Frontal cortex (tissue), 4 donors: ENCODE measurements at places on chromosomes 2 and 18. TPM values are rescaled to one million over a fixed set of nuclear protein-coding genes. Genes with fewer than 3 reads are reported as not detected.
A peak's percentile ranks its signal among the peaks of the same experiment; 100 is the strongest.

GRCh38 chr18:59484131-59484530 lies 125.1 kb upstream of the LMAN1 start:
- no peak for DNase-seq

DNA sequence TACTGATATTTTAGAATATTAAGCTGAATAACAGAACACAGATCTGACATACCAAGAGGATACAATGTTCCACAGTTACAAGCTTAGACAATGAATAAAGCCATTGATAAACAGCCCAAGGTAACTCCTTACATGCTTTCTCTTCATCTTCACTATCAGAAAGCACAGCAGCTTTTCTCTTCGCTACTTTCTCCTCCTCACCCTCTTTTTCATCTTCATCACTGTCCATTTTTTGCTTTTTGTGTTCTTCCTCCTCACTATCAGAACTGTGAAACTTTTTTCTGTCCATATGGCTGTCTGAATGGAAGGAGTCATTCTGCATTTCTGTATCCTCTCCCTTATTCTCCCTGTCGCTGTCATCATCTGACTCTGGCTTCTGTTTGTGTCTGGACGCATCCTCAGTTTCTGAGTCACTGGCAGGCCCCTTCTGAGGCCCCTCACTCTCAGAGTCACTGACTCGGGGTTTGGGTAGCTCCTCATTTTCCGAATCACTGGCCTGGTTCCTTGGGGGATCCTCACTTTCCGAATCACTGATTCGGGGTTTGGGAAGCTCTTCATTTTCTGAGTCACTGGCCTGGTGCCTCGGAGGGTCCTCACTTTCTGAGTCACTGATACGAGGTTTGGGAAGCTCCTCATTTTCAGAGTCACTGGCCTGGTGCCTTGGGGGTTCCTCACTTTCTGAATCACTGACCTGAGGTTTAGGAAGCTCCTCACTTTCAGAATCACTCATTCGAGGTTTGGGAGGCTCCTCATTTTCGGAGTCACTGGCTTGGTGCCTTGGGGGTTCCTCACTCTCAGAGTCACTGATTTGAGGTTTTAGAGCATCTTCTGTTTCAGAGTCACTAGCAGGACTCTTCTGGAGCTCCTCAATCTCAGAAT lies 21.5 kb downstream of the IWS1 start:
- no peak for DNase-seq

DNA sequence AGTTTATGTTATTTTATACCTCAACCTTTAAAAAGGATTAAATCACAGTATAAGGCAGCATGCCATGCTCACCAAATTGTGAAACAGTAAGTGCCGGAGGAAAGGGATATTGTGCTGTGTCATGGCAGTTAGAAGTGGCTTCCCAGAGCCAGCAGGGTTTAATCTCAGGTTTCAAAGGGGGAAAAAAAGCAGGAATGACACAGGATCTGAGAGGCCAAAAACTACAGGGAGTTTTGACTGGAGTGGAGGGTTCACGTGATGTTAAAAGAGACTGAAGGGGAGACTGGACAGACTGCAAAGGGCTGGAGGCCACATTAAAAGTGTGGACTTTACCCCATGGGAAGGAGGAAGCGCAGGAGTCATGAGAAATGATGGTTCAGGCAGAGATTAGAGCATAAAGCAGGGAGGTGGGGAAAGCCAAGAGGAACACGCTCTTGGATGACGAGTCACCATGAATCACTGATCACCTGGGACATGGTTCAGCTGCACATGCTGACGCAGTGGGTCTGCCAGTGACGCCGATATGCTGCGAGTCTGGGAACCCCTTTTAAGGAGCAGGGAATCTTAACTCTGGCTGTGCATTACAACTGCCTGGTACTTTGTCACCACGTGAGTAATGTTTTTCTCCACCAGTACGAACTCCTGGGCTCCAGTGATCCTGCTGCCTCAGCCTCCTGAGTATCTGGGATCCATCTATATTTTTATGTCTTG lies 6.1 kb downstream of the CHMP1B start:
- DNase-seq: no peak

DNA sequence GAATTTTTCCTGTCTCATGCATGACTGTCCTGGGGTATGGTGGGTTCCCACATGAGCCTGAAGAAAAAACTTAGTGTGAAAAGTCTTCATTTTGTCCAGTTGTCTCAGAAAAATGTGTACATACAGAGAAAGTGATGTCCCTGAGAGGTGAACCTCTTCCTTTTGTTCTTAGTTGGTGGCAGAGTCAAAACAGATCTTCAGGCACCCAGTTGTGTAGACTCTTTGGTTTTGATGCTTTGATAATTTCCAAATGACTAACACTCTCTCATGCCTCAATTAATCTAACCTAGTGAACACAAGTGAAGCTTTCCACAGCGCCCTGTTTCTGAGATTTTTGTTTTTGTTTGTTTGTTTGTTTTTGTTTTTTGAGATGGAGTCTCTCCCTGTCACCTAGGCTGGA lies 273.5 kb downstream of the PIK3C3 start:
- no peak for DNase-seq

DNA sequence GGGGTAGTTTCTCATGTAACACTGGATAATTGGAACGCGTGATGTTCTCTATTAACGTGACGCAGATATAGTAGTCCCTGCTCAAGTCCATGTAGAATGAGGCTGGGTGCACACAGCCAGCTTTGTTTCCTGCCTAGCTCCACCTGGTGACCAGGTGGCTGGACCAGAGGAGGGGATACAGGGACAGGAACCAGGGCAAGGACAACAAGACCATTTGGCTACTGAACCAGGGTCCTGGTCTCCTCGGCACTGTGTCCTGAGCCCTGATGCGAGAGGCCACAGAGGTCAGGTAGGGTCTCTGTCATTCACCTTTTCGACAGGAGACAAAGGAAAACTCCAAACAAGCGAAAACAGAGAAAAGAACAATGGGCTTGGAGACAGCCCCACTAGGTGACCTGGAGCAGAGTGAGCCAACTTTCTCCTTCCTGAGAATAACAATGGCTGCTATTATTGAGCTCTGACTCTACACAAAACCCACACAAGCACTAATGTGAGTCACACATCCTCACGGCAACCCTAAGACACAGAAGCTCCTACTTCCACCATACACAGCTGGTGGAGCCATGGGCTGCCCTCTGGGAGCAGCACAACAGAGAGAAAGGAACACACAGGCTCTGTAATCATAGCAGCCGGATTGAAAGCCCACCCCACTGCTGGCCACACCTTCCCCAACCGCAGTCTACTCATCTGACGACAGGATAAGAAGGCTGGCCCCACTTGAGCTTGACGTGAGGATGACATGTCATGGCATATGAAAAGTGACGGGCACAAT lies 67.3 kb upstream of the TEX51 start:
- DNase-seq: no peak

DNA sequence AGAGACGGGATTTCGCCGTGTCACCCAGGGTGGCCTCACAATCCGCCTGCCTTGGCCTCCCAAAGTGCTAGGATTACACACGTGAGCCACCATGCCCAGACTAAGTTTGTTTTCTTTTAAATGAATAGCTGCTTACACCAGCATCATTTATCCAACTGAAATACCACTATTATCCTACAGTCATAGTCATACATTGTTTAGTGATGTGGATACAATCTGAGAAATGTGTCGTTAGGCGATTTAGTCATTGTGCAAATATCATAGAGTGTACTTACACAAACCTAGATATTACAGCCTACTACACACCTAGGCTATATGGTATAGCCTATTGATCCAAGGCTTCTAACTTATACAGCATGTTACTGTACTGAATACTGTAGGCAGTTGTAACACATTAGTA lies 10.3 kb downstream of the ZC3H15 start:
- DNase-seq: no peak

GRCh38 chr2:128734521-128735295 lies 416.0 kb upstream of the HS6ST1 start:
- DNase-seq: peak; percentile 27

- DNase-seq: no peak
Measured at GRCh38 chr2:238256594-238257104, 16.8 kb upstream of the HES6 start.

DNA sequence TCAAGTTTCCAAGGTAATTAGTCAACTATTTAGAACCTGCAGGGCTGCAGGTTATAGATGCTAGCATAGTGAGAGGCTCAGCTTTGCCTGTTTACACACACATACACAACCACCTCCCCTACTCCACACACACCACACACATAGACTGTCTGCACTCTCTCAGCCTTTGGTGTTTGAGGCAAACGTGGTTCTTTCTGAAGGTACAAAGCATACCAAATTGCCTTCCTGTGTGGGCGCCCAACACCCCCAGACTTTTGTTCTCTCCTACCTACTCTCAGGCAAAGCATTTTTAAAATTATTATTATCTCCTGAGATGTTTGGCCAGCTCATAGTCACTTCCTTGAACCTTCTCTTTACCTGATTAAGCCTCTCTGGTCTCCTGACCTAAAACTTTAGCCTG lies 44.9 kb downstream of the MYO3B start:
- no peak for DNase-seq

GRCh38 chr2:222261504-222261903 lies 37.3 kb downstream of the PAX3 start:
- no peak for DNase-seq

KCNG2 gene
- under 0.01 TPM for total RNA-seq

REG3A gene
- not detected for total RNA-seq

ANKRD36 gene
- 534 TPM for total RNA-seq
